Suprapubic skin (tissue), 4 donors: ENCODE measurements at places on chromosomes 6 and 20. TPM values are rescaled to one million over a fixed set of nuclear protein-coding genes. Genes with fewer than 3 reads are reported as not detected.

Gene CLIC5
- 0.45 TPM for total RNA-seq

Gene EFCAB8
- total RNA-seq = not detected

Gene THBS2
- 80.9 TPM for total RNA-seq

Gene PRELID3B
- total RNA-seq = 25.7 TPM

Gene RWDD1
- 24.6 TPM for total RNA-seq

Gene NFKBIE
- 12.9 TPM for total RNA-seq

Gene CLDN20
- total RNA-seq = not detected

Gene MLIP
- total RNA-seq = 11.6 TPM

Gene APOM
- total RNA-seq = 7.8 TPM

Gene SALL4
- 0.89 TPM for total RNA-seq

Gene TFAP2A
- 86.7 TPM for total RNA-seq

Gene CALHM4
- total RNA-seq = 12.5 TPM
